Activated T-helper 1 cell treated with anti-CD3 and anti-CD28 coated beads, Interleukin-12 subunit alpha, Interleukin-12 subunit beta, Interleukin-2, Interleukin-4 antibody, amounts not matched to agents 30 ng/mL and 10 ng/mL and 1 ng/mL, durations not matched to agents 14 hours and 24 hours and 36 hours (primary cell): ENCODE measurements at places on chromosomes 4 and X. TPM values are rescaled to one million over a fixed set of nuclear protein-coding genes. Genes with fewer than 3 reads are reported as not detected.

DNA sequence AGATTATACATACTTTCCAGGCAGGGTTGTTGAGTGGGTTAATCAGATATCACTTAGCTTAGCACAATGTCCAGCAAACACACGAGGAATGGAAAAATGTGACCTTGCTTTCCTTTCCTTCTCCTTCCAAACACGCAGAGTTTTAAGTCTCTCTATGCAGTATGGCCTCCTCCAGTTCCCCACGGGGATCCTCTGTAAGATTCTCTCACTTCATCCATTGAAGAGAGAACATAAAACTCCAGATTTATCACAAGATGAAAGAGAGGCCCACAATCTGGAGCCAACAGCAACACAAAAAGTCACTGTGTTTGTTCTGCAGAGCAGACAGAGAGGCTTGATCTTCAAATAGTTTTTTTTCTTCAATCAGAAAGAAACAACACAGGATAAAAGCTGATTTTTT is 336.8 kb upstream of the CLNK start:
- no peak for DNase-seq

DNA sequence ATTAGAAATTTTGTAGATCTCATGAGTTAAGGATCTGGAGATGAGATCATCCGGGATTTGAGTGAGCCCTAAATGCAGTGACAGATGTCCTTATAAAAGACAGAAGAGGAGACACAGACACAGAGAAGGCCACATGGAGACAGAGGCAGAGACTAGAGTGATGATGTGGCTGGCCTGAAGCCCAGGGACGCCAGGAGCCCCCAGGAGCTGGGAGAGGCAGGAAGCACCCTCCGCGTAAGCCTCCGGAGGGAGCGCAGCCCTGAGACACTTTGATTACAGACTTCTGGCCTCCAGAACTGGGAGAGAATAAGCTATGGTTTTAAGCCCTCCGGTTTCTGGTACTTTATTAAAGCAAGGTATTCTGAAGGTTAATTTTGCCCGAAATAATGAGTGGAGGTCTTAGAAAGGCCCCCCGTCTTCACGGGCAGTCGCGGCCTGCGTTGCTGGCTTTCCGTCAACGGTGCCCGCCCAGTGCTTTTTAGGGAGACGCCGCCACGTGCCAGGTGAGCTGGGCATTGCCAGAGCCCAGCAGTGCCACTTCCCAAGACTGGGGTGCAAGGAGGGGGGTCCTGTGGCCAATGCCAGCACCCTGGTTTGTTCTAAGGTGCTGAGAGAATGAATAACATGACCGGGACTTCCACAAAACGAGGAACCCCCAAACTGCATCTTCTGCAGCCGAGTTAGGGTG is 8.1 kb downstream of the DHRSX start:
- no peak for DNase-seq

DNA sequence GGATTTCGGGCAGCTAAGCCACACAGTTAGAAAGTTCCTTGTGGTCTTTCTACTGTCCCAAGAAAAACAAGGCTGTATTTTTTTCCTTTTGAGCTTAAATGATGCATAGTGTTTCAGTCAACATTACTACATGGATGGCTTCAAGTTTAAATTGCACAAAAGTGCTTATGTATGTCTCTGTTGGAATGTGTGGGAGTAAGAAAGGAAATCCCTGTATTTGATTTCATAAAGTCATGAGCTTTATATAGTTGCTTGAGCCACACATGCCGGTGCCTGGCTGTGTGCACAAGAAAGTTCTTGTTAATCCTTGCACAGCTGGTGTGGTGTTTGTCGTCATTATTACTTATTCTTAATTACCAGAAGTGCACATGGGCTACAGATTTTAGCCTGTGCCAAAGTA is 262.2 kb downstream of the ARHGAP10 start:
- DNase-seq = no peak

- no peak for DNase-seq
These were observed 25.0 kb downstream of the NKX1-1 start for GRCh38 chr4:1381181-1381621.

DNA sequence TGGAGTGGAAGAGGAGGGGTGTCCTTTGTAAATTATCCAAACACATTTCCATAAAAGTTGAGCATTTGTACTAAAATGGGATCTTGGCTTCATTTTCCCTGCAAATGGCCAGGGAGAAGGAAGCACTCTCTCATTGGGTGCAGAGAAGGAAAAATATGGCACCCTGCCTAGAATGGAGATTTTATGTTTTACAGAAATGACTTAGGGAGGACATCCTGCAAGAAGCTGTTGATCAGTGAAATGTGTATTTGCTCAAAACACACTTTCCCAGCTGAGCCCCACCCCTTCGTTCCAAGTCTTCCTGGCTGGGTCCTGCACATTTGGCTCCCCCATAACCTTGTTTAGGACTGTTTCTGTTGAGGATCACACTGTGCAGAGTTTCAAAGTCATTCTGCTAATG is 213.5 kb upstream of the TAPT1 start:
- no peak for DNase-seq

GRCh38 chrX:49202022-49202421 is 2.0 kb upstream of the SYP start:
- DNase-seq = no peak

Gene RAB33A
- 20.5 and 21.5 TPM in 2 replicates for total RNA-seq

Gene SOX3
- total RNA-seq = not detected in 2 replicates

Gene USP17L12
- total RNA-seq = not detected in 2 replicates

Gene TRMT10A
- 7.3 TPM in 2 replicates for total RNA-seq

Gene UTP14A
- 59.3 and 62.4 TPM in 2 replicates for total RNA-seq

Gene PORCN
- 13.6 and 15.1 TPM in 2 replicates for total RNA-seq

Gene DCAF8L2
- total RNA-seq = not detected in 2 replicates

Gene GATA1
- not detected in 2 replicates for total RNA-seq
